ENCODE measurements at places on chromosomes 1 and 21. TPM values are rescaled to one million over a fixed set of nuclear protein-coding genes. Genes with fewer than 3 reads are reported as not detected.

The MX2 gene
- 47.9 TPM for total RNA-seq

The KCND3 gene
- total RNA-seq, result not detected

The TCHHL1 gene
- not detected for total RNA-seq

The FCRL1 gene
- total RNA-seq, result not detected

The MAP10 gene
- total RNA-seq, result 1.9 TPM

The SH2D2A gene
- 221 TPM for total RNA-seq

The FAM43B gene
- total RNA-seq, result not detected

DNA sequence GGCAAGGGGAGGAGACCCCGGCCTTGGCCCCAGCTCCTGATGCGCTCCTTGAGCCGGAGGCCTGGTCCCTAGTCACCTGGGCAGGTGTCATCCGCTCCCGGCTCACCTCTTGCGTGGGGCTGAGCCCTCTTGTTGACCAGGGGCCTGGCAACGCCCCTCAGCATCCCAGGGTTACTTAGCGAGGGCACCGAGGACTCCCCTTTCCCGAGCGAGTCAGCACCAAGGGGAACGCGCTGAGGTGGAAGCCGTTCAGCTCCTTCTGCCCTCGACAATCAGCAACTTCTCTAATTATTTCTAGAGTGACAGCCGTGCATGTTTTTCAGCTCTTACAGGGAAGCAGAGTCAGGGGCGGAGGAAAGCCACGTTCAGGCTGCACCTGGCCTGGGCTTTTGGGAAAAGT lies 522 bp downstream of the SLC45A1 start:
- no peak for DNase-seq
- H3K27me3 ChIP-seq, result peaks cover 42% of the 10 kb centered on the region
- H3K27ac ChIP-seq, result no peak overlapping the region
- H3K4me1 ChIP-seq, result peaks cover 43% of the 10 kb centered on the region
- H3K36me3 ChIP-seq, result no peaks in the 10 kb centered on the region

GRCh38 chr1:182977480-182977879 lies 24.5 kb upstream of the SHCBP1L start:
- H3K36me3 ChIP-seq, result no peaks in the 10 kb centered on the region
- H3K4me3 ChIP-seq, result no peak overlapping the region
- no peak overlapping the region for H3K27ac ChIP-seq
- no peaks in the 10 kb centered on the region for H3K4me1 ChIP-seq

DNA sequence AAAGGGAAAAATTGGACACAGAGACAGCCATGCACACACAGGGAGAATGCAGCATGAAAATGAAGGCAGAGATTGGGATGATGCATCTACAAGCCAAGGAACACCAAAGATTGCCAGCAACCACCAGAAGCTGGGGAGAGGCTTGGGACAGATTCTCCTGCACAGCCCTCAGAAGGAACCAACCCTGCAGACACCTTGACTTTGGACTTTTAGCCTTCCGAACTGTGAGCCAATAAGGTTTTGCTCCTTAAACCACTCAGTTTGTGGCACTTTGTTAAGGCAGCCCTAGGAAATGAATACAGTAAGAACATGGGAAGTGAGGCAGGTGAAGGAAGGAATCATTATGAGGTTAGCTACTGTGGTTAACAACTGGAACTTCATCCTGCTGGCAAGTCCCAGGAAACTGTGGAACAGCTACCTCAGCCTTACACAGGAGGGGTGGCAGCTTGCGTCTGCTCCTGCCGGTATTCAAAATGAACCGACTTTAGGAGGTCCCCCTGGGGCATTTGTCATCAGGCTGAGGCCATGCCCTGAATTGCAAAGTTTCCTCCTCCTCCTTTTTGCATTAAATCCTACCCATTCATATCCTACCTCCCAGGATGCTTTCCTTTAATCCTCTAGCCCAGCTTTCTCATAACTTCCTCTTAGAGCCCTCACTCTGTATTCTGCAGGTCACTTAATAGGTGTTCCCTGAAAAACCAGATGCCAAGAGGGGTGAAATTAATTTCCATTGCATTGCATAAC lies 15.4 kb downstream of the CD247 start:
- peaks cover 4% of the 10 kb centered on the region for H3K36me3 ChIP-seq
- H3K27me3 ChIP-seq, result no peaks in the 10 kb centered on the region
- peak overlapping the region; percentile 97 for H3K27ac ChIP-seq

- peaks cover 17% of the 10 kb centered on the region for H3K36me3 ChIP-seq
- peak within 1 kb of the TSS; percentile 90 for H3K27ac ChIP-seq
- H3K4me1 ChIP-seq, result peaks cover 34% of the 10 kb centered on the region
- peak; percentile 83 for DNase-seq
Measured at GRCh38 chr1:153946622-153947241, at the start of gene DENND4B. DENND4B (minus strand) TSS chr1:153946718; CDS start chr1:153944374, 2,344 bp downstream.

DNA sequence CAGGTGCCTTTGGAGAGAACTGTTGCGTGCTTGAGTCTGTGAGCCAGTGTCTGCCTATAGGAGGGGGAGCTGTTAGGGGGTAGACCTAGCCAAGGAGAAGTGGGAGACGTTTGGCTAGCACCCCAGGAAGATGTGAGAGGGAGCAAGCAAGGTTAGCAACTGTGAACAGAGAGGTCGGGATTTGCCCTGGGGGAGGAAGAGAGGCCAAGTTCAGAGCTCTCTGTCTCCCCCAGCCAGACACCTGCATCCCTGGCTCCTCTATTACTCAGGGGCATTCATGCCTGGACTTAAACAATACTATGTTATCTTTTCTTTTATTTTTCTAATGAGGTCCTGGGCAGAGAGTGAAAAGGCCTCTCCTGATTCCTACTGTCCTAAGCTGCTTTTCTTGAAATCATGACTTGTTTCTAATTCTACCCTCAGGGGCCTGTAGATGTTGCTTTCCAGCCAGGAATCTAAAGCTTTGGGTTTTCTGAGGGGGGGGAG lies 2.4 kb downstream of the BTG2 start:
- H3K36me3 ChIP-seq, result peaks cover 33% of the 10 kb centered on the region
- DNase-seq, result no peak
- peak overlapping the region; percentile 99 for H3K4me3 ChIP-seq
- H3K27ac ChIP-seq, result peak overlapping the region; percentile 83
- peaks cover 75% of the 10 kb centered on the region for H3K4me1 ChIP-seq

GRCh38 chr1:107047602-107048001 lies 8.9 kb upstream of the PRMT6 start:
- H3K36me3 ChIP-seq, result no peaks in the 10 kb centered on the region
- H3K4me3 ChIP-seq, result no peak overlapping the region
- no peak overlapping the region for H3K27ac ChIP-seq
- H3K4me1 ChIP-seq, result no peaks in the 10 kb centered on the region
- H3K27me3 ChIP-seq, result no peaks in the 10 kb centered on the region

DNA sequence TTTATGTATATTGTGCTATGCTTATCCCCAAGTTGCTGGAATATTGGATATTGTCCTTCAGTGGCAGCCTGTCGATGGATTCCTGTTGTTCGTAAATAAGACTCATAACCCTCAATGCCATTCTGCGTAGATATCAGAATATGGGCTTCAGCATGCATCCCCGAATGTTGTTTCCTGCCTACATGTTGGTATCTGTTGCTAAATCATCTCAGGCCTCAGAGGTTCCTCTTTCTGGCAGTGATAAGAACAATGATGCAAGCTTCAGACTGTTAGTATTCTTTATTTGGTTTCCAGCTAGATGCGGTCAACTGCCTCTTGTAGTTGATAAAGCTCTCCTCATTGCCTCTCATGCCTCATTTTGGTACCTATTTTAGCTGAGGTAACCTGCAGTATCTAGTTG lies 2082.6 kb downstream of the MRPL39 start:
- no peaks in the 10 kb centered on the region for H3K36me3 ChIP-seq
- no peaks in the 10 kb centered on the region for H3K27me3 ChIP-seq
- H3K4me1 ChIP-seq, result no peaks in the 10 kb centered on the region

DNA sequence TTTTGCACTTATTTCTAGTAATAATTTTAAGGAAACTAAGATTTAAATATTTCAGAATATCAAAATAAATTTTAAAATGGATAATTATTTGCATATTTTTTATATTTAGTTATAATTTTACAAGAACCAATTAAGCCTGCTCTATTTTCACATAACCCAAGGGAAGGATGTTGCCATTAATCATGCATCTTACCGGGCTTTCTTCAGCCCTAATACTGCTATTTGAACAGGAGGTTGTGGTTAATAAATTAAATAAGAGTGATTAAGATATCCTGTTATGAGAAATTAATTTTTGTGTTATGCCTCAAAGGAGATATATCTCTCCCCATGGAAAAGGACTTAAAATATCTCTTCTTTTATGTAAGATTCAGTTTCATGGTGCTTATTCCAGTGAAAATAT lies 1415.8 kb upstream of the B3GALT2 start:
- H3K36me3 ChIP-seq, result no peaks in the 10 kb centered on the region
- no peak overlapping the region for H3K4me3 ChIP-seq
- no peaks in the 10 kb centered on the region for H3K4me1 ChIP-seq
- H3K27me3 ChIP-seq, result no peaks in the 10 kb centered on the region

- H3K27me3 ChIP-seq, result no peaks in the 10 kb centered on the region
- H3K36me3 ChIP-seq, result peaks cover 1% of the 10 kb centered on the region
- H3K27ac ChIP-seq, result no peak overlapping the region
- no peak for DNase-seq
- no peak overlapping the region for H3K4me3 ChIP-seq
Measured at GRCh38 chr1:227844320-227845146, 29.1 kb downstream of the PRSS38 start.

GRCh38 chr1:234906654-234907053 lies 222.0 kb downstream of the TOMM20 start:
- H3K36me3 ChIP-seq, result no peaks in the 10 kb centered on the region
- H3K27me3 ChIP-seq, result no peaks in the 10 kb centered on the region
- H3K27ac ChIP-seq, result no peak overlapping the region

DNA sequence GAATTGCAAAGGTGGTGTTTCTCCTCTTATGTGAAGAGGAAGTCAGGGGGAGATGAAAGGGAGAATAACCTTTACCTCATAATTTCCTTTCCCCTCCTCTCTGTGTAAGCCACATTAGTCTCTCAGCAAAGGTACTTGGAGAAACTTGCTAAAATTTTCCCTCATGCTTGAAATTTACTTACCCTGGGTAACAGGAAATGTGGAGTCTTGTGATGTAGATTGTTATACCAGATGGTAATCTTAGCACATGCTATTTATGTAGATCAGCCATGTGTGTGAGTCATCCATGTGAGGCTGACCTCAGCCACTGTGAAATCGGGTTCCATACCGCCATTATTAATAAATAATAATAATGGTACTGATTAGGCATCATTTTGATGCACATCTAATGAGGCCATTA lies 128.4 kb downstream of the TGFB2 start:
- peaks cover 14% of the 10 kb centered on the region for H3K27me3 ChIP-seq
- no peak overlapping the region for H3K27ac ChIP-seq
- H3K36me3 ChIP-seq, result no peaks in the 10 kb centered on the region
- H3K4me3 ChIP-seq, result no peak overlapping the region
- DNase-seq, result no peak

GRCh38 chr1:205493241-205494085 lies 11.0 kb upstream of the CDK18 start:
- H3K27me3 ChIP-seq, result peaks cover 36% of the 10 kb centered on the region
- H3K36me3 ChIP-seq, result no peaks in the 10 kb centered on the region
- no peak overlapping the region for H3K4me3 ChIP-seq
- no peak overlapping the region for H3K27ac ChIP-seq
- peaks cover 16% of the 10 kb centered on the region for H3K4me1 ChIP-seq
- peak; percentile 43 for DNase-seq

- H3K4me1 ChIP-seq, result no peaks in the 10 kb centered on the region
- no peak overlapping the region for H3K27ac ChIP-seq
- no peaks in the 10 kb centered on the region for H3K36me3 ChIP-seq
- DNase-seq, result no peak
Measured at GRCh38 chr1:34743775-34744174, 11.1 kb upstream of the GJB5 start.

DNA sequence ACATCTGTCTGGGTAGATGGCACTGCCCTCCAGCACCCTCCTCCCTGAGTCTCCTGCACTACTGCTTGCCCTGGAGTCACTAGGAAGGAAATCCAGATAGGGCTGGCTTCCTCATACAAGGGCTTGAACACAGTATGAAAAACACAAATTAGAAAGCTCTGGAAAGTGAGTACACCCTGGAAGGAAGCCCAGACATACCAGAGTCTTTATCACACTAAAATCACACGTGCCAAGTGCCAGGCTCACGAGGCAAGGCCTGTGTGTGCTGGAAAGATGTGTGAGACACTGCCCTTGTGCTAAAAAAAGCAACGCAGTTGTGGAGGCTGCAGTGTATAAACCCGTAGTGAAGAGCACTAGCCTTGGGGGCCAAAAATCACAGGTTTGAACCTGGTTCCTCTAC lies 28.3 kb upstream of the S100A7 start:
- peaks cover 12% of the 10 kb centered on the region for H3K4me1 ChIP-seq
- no peaks in the 10 kb centered on the region for H3K36me3 ChIP-seq
- H3K27ac ChIP-seq, result no peak overlapping the region
- no peak for DNase-seq
- H3K4me3 ChIP-seq, result no peak overlapping the region

DNA sequence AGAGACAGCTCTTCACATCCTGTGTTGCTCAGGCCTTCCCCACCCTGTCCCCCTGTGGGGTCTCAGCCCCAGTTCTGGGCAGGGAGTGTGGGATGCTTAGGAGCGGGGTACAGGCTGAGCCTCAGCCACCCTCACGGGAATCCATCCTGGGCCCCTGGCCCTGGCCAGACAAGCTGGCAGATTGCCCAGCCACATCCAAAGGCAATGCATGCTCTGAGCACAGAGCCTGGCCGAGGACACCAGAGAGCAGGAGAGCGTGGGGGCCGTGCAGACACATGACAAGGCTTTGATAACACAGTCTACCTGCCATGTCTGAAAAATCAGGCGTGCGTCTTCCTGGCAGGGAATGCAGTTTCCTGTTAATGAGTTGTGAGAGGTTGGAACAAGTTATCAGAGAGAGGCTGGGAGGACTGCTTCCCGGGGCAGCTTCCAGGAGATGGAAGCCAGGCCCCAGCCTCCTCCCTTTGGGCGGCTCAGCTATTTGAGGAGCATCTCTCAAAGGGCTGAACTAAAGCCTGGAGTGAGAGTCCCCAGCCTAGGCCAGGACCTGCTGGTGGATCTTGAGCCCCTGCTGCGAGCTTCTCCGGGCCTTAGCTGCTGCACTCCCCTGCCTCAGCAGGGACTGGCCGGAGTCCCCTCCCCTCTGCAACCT lies 72.2 kb upstream of the SELENON start:
- H3K4me1 ChIP-seq, result peaks cover 57% of the 10 kb centered on the region
- H3K36me3 ChIP-seq, result no peaks in the 10 kb centered on the region
- H3K27me3 ChIP-seq, result no peaks in the 10 kb centered on the region
- DNase-seq, result no peak
- H3K4me3 ChIP-seq, result no peak overlapping the region

DNA sequence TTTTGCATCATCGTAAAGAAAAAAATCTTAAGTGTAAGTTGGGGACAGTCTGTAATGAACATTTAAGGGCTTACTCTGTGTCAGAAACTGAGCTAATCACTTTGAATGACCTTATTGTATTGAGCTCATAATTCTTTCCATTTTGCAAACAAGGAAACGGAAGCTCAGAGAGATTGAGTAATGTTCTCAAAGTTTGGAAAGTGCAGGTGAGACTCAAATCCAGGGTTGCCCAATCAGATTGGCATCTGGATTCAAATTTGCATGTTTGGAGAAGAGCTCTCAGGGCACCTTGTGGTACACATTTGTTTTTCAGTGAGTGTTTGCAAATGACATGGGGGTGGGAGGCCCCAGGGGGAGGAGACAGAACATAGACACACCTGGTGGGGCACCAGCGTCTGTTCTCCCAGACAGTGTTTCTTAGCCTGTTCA lies 8.0 kb downstream of the ALPL start:
- no peaks in the 10 kb centered on the region for H3K36me3 ChIP-seq
- H3K4me1 ChIP-seq, result no peaks in the 10 kb centered on the region
- H3K27me3 ChIP-seq, result no peaks in the 10 kb centered on the region
- no peak for DNase-seq

Data from activated T-cell treated with anti-CD3 and anti-CD28 coated beads, Interleukin-2, amount 50 U/mL, for 72 hours (primary cell).